ENCODE measurements at places on chromosomes 2 and 18.

- DNase-seq: no peak
Measured at GRCh38 chr2:12120281-12121150, 374.1 kb downstream of the LPIN1 start.

- no peak for DNase-seq
Measured at GRCh38 chr2:28356095-28356911, 36.4 kb upstream of the FOSL2 start.

- no peak for DNase-seq
Measured at GRCh38 chr2:8107621-8108378, 574.1 kb upstream of the ID2 start.

- DNase-seq: no peak
Measured at GRCh38 chr2:203401-203800, 60.4 kb downstream of the SH3YL1 start.

GRCh38 chr2:120736202-120736623 is 545 bp downstream of the GLI2 start:
- DNase-seq: no peak

All from T-helper 22 cell (primary cell).